ENCODE measurements at places on chromosomes 1 and 21. TPM values are rescaled to one million over a fixed set of nuclear protein-coding genes. Genes with fewer than 3 reads are reported as not detected.

GRCh38 chr1:38581396-38581795 is 278.2 kb downstream of the RRAGC start:
- no peak for DNase-seq

The GJA9 gene
- not detected for polyA plus RNA-seq

The SRGAP2C gene
- polyA plus RNA-seq, result 1.1 TPM

The CFHR5 gene
- not detected for polyA plus RNA-seq

DNA sequence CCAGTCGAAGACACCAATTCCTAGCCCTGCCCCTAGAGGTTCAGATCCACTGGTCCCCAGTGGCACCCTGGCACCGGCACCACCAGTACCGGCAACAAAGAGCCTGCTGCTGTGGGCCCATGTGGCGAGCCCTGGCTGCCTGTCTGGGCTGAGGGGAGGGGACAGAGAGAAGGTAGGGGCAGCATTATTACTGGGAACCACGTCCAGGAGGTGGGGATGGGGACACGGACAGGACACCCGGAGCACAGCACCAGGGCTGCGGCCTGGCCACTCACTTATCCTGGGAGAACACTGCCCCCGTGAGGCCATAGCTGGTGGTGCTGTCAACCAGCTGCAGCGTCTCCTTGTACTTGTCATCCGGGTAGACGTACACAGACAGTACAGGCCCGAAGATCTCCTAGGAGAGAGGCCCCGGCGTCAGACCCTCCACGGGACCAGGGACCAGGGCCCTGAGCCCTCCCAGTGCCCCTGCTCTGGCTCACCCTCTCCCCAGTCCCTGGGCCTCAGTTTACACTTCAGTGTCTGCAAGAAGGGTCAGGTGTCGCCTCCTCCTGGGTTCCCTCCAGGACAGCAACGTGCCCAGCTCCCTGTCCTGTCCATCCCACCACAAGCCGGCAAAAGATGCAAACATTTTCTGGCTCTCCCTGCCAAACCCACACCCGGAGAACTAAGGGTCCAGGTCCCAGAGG is 15.8 kb upstream of the TAS1R2 start:
- peak; percentile 80 for DNase-seq

Measured in small intestine (tissue), 16 donors.